Choroid plexus epithelial cell (primary cell): ENCODE measurements at places on chromosomes 2 and 18.

- no peak for DNase-seq
Observed at GRCh38 chr2:47093626-47094025, 61.5 kb downstream of the STPG4 start.

- DNase-seq = peak; percentile 23
Observed at GRCh38 chr2:113105047-113105785, 22.2 kb upstream of the IL1RN start.

GRCh38 chr18:36128530-36128870 lies 640 bp downstream of the SLC39A6 start:
- DNase-seq = peak; percentile 45

- peak; percentile 82 for DNase-seq
Observed at GRCh38 chr18:10838553-10838952, 310.8 kb downstream of the PIEZO2 start.

DNA sequence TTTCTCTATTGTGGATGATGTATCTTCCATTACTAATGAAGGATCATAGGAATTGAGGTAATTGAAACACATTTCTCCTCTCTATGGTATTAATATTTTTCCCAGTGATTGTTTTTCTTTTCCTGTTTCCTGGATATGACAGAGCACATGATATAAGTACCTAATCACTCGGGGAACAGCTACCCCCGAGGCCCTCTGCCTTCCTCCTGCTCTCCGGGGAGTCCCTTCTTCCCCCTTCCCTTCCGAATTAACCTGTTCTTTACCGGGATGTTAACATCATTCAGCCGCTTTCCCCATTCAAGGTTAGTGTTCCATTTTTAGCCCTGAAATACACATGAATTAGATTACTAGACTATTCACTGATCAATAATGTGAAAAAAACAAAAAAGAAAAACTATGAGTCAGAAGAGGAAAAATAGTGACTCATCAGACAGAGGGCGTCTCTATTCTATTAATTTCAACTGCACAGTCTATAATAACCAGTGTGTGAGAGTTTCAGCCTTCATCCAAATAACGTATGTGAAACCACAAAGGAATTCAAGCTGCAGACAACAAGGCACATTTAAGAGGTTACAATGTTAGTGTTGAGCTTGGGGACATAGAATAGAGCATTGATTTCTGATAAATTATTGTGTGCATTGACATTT lies 450.8 kb downstream of the DLGAP1 start:
- DNase-seq = no peak

GRCh38 chr2:109381327-109381820 lies 232.4 kb downstream of the SEPTIN10 start:
- DNase-seq = no peak
